CD4-positive, alpha-beta memory T cell (primary cell): ENCODE measurements at places on chromosomes 2 and 18.

- no peak overlapping the region for H3K27ac ChIP-seq
- no peak for DNase-seq
- H3K4me1 ChIP-seq: peaks cover 28% of the 10 kb centered on the region
These were observed 35.8 kb downstream of the FAM178B start for GRCh38 chr2:96950381-96951124.

DNA sequence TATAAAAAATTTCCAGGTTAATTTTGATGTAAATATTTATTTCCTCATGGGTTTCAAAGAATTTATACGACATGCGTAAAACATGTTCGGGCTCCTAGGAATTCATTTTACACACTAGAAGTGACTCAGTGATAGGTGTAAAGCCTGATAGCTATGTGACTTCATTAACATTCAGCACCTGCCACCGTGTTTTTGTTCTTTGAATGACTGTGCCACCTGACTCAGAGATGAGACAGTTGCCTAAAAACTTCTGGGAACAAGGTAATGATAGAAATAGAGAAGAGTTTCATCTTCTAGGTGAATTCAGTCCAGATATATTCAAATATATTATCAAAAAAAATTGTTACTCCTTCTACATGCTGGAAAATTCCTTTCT, 10.0 kb downstream of the IL1R2 start:
- H3K4me3 ChIP-seq: no peak overlapping the region
- H3K4me1 ChIP-seq: peaks cover 7% of the 10 kb centered on the region
- DNase-seq: no peak
- no peak overlapping the region for H3K27ac ChIP-seq

DNA sequence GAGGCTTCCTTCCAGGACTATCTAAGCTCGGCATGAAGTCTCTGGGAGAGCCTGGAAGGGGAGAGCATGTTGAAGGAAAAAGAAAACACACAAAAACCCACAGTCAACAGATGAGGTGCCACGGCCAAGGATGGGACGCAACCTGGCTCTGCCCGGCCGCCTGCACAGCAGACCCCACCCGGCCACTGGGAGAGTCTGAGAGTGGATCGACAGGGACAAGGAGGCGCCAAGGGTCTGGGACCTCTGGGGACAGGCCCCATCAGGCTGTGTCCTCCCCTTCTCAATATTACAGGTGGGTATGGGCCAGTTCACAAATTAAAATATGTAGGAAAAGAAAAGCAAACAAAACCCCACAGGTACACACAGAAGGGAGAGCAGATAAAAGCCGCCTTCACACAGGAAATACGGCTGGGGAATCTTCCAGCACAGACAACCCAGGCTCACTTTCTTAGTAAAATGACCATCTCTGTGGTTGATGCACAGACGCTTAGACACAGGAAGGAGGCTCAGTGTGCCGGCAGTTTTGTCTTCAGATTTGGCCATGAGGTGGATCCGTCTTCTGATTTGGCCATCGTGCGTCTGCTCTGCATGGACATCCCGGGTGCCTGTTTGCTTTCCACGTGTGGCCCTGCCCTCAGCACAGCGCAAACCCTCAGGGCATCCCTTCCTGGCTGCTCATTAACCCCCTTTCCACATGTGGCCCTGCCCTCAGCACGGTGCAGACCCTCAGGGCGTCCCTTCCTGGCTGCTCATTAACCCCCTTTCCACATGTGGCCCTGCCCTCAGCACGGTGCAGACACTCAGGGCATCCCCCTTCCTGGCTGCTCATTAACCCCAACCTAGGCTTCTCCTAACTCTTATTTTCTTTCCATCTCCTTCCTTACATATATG, 138.4 kb downstream of the EIPR1 start:
- no peak overlapping the region for H3K4me3 ChIP-seq
- peak; percentile 21 for DNase-seq
- no peak overlapping the region for H3K27ac ChIP-seq
- no peaks in the 10 kb centered on the region for H3K27me3 ChIP-seq
- peaks cover 50% of the 10 kb centered on the region for H3K4me1 ChIP-seq

DNA sequence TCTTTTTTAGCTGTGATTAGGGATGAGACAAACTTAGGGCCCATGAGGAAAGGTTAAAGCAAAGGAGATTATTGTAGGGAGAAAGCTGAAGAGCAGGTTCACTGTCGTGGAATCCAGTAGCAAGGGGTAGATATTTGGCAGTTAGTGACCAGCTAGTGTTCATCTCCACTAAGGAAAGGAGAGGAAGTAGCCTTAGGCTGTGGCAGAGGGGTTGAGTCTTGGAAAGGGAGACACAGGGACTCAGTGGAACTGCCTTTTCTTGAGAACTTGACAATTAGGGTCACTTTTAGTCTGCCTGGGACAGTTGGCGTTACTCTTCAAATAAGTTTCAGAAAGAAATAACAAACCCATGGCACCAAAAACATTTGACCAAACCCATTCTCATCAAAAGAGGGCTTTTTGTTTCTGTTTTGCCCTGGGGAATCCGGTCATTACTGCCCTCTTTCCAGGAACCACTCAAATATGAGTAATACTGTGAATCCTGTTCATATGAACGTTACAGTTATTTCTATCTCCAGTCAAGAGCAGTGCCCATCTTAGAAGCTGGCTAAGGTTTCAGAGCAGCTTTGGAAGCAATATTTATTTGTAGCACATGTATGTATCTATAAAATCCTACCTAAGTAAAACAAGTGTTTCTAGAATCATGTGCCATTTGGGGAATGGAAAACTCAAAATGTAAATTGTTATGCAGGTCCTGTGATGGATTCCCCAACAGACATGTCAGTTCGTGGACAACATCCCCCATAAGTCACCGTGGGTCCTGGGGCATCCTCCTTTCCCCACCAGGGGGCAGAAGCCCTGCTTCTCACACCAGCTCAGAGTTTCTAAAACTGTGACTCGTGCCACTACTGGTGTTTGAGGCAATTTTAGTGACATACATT, 77.3 kb upstream of the PHLPP1 start:
- H3K27ac ChIP-seq: no peak overlapping the region
- DNase-seq: peak; percentile 32
- H3K36me3 ChIP-seq: no peaks in the 10 kb centered on the region
- H3K4me3 ChIP-seq: no peak overlapping the region
- H3K27me3 ChIP-seq: peaks cover 3% of the 10 kb centered on the region
- H3K4me1 ChIP-seq: no peaks in the 10 kb centered on the region

DNA sequence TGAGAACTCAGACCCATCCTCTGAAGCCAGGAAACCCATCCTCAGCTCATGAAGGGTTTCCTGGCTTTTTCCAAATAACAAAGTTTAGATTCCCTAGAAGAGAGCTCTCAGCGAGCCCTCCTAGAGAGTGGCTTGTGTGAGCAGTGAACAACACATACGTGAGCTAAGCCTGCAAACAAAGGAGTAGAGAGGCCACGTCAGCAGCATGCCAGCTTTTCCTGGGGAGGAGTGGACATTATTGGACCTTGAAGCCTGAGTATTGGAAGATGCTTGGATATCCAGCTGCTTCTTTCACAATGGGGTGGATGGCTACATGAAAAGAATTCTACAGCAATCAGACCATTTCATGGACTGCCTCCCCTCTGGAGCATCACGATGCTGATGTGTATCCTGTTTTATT, 21.1 kb downstream of the KIF5C start:
- no peaks in the 10 kb centered on the region for H3K36me3 ChIP-seq
- H3K27ac ChIP-seq: no peak overlapping the region
- no peaks in the 10 kb centered on the region for H3K27me3 ChIP-seq
- H3K4me1 ChIP-seq: no peaks in the 10 kb centered on the region
- no peak overlapping the region for H3K4me3 ChIP-seq
- no peak for DNase-seq

DNA sequence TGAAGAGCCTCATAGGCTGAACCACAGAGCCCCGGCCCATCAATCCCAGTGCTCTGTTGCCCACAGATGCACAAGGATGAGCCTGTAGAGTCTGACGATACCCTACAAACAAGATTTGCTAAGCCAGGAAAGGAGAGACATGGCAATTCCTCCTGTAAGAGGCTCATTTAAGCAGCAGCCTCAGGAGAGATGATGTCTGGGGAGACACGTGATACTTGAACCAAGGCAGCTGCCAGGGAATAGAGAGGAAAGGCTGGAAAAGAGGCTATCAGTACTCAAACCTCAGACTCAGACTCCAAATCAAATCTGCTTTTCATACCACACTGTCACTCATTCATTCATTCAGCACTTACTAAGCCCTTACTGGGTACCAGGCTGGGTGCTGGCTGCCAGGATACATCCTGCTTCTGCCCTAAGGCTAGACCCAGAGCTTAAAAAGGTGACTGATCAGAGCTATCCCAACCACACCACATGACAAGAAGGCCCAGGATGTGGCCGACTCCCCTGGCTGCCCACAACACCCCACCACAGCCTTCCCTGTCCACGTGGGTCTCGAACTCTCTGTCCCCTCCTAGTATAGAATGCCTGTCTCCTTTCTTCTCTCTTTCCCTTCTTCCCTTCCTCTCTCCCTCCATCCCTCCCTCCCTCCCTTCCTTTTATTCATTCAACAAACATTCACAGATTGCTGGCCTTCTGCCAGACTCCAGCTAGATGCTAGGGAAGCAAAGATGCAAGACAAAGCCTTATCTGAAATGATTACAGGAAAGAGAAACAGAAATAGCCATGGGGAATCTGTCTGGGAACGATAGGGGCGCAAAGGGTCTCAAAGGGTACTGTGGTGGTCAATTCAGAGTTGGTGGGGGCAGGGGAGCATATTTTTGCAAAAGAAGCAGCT, 23.4 kb upstream of the KCNK3 start:
- DNase-seq: no peak
- H3K4me3 ChIP-seq: no peak overlapping the region
- H3K27ac ChIP-seq: no peak overlapping the region
- H3K4me1 ChIP-seq: no peaks in the 10 kb centered on the region

DNA sequence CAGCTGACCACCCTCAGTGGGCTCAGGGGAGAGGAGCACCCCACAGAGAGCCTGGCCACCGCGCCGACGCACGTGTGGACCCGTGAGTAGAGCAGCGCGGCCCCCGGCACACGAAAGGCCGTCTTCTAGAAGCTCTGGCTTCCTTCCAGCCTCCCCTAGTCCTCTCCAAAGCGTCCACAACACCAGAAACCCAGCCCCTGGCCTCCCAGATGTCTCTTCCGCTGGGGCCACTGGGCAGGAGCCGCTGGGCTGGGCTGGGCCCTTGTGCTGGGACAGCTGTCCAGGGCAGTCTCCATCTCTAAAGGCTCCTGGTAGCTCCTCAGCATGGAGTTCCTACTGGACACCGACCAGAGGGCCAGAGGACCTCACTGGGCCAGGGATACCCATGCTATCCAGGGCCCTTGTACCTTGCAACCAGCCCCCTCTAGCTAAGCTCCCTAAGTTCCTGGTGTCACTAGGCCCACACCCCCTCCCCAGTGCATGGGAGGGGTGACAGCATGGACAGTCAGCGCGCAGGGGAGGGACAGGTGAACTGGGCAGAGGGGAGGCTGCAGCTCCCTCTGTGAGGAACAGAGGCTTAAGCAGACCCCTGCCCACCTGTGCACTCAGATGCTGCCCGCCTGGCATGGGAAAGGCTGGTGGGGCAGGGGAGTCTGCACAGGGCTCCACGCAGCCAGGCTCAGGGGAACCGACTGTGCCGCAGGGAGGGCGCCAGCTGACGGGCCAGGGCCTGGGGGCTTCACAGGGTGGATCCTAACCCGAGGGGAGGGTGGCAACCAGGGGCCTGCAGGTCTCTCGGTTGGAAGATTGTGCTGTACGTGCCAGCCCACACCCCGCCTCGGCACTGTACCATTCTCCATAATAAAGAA, 32.9 kb downstream of the MTERF4 start:
- no peaks in the 10 kb centered on the region for H3K27me3 ChIP-seq
- no peak overlapping the region for H3K4me3 ChIP-seq
- peaks cover 5% of the 10 kb centered on the region for H3K36me3 ChIP-seq
- no peak for DNase-seq
- H3K27ac ChIP-seq: no peak overlapping the region

GRCh38 chr18:46555213-46555612, 101.8 kb downstream of the LOXHD1 start:
- no peaks in the 10 kb centered on the region for H3K36me3 ChIP-seq
- no peak overlapping the region for H3K4me3 ChIP-seq
- no peaks in the 10 kb centered on the region for H3K4me1 ChIP-seq
- no peaks in the 10 kb centered on the region for H3K27me3 ChIP-seq
- H3K27ac ChIP-seq: no peak overlapping the region

GRCh38 chr2:105399207-105399861, 483 bp upstream of the FHL2 start:
- H3K4me1 ChIP-seq: peaks cover 13% of the 10 kb centered on the region
- H3K4me3 ChIP-seq: no peak overlapping the region
- H3K27ac ChIP-seq: no peak overlapping the region
- H3K36me3 ChIP-seq: no peaks in the 10 kb centered on the region
- H3K27me3 ChIP-seq: peaks cover 3% of the 10 kb centered on the region

DNA sequence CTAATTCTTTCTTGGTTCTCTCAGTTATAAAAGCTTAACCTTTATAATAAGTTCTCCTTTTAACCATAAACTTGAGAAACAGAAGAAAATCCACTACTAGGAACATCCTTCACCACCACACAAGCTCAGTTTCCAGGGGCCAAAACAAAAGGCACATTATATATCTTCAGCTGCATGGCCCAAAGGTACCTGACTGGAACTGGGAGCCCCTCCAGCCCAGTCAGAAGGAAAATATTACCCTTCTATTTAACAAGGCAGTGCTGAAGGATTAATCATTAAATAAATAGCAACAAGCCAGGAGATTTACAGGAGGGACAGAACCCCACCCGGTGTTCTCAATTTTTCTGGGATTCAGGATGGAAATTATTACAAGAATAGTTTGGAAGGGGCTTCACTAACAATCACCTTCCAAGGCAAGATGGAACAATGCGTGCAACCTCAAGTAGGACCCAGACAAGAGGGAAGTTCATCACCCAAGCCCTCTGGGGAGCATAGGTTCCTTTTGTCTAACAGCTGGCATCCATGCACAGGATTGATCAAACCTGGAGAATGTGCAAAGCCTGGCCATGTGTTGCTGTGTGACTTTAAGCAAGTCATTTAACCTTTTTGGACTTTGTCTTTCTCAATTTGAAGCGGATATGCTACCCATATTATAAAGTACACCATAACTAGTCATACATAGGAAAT, 159.6 kb upstream of the SETBP1 start:
- DNase-seq: no peak
- H3K4me1 ChIP-seq: no peaks in the 10 kb centered on the region
- no peak overlapping the region for H3K27ac ChIP-seq
- no peaks in the 10 kb centered on the region for H3K27me3 ChIP-seq
- H3K36me3 ChIP-seq: no peaks in the 10 kb centered on the region
